ENCODE measurements at places on chromosomes 5 and 9.

DNA sequence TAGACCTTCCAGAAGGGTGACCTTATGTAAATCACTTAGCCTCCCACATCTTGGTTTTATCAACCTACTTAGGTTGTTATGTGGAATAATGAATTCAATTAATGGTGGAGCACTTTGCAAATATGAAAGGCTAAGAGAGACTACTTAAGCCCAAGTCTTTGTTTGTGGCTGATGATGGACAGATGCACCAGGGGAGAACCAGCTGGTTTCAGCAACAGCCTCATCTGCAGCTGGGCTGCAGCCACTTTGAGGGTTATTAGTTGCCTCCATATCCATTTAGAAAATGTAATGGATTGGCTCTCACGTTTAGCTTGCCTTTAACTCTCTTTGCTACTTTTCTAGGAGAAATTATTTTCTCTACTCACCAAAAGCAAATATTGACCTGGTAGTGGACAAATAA lies 146.6 kb downstream of the ESM1 start:
- DNase-seq: no peak

GRCh38 chr5:10306806-10307205 lies 896 bp downstream of the CMBL start:
- no peak for DNase-seq

DNA sequence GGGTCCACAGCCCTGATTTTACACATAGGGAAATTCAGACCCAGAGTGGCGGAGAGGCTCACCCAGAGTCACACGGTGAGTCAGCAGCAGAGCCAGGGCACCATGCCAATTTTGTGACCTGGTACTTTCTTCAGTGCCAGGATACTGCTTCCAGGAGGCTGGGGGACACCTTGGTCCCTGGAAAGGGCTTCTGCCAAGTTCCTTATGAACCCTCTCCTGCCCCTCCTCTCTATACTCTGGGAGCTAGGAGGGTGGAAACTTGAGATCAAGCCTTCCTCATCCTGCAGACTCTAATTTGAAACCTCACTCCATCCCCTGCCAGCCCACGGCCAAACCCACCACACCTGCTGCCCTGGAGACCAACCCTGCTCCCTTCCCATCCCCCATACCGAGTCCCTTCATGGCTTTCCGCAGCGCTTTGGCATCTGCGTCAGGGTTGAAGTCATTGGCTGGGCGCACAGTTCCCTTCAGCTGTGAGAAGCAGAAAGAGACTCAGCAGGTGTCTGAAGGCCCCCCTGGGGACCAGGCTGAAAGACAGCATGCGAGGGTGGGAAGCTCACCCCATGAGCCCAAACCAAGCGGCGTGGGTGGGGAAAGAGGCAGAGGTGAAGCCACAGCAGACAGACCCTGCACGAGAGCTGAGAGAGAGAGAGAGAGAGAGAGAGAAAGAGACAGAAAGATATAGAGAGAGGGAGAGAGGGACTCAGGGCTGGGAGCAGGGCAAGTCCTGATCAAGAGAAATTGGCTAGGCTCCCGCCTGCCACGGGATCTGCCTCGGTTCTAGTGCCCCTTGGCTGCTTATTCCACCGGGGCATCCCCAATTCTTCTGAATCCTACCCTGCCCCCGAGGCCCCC lies 33.5 kb downstream of the ANXA6 start:
- DNase-seq: no peak

GRCh38 chr5:122400938-122401337 lies 88.9 kb downstream of the SNCAIP start:
- DNase-seq: no peak

DNA sequence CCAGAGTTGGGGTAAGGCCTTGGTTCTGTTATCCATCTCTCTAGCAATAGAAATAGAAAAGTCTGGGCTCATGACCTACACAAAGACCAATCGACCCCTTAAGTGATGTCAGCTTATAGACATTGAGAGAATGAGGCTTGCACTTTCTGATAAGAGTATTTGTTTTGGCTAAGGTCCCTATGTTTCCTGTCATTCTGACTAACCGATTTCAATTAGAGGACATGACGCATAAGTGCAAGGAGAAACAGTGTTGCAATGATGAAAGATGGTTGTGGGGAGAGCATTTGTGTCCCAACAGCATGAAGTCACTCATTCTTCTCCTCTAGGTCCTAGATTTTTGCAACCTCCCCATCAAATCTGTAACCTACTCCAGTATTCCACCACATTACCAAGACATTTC lies 255.1 kb downstream of the MAT2B start:
- no peak for DNase-seq

- no peak for DNase-seq
These were observed 29.5 kb upstream of the FOXI1 start for GRCh38 chr5:170076211-170076610.

GRCh38 chr9:115837618-115838017 lies 316.0 kb upstream of the PAPPA start:
- DNase-seq: no peak

GRCh38 chr5:141101059-141101458 lies 786 bp downstream of the PCDHB3 start:
- DNase-seq: no peak

GRCh38 chr9:128482186-128482585 lies 22.3 kb upstream of the GLE1 start:
- DNase-seq: no peak

DNA sequence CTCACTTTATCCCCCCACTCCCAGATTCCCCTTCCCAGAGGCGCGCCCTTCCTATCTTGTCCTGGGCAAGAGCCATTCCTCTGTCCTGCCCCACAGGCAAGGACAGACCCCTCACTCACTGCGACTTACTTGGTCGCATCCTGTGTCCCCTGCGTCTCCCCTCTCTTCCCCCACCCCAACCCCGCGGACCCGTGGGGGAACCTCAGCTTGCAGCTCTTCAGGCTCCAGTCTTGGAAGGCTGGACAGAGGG lies 542 bp downstream of the GGTA1 start:
- no peak for DNase-seq

GRCh38 chr5:36734422-36734821 lies 128.0 kb downstream of the SLC1A3 start:
- no peak for DNase-seq

DNA sequence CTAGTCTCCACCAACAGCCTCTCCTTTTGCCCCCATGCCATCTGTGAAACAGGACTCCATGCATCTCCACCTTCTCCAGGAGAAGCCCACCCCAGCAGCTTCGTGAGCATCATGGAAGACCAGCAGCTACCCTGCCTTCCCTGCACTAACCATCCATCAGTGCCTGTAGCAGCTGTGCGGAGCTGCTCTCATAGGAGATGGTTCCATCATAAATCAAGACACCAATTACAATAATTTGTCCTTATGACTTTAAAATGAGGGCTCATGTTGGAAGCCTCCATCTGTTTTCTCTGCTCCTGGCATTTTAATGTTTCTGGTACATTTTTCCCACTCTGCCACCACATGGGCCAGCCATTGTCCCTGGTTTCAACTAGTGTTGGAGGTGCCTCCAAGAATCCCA lies 69.9 kb downstream of the FGF1 start:
- DNase-seq: no peak

DNA sequence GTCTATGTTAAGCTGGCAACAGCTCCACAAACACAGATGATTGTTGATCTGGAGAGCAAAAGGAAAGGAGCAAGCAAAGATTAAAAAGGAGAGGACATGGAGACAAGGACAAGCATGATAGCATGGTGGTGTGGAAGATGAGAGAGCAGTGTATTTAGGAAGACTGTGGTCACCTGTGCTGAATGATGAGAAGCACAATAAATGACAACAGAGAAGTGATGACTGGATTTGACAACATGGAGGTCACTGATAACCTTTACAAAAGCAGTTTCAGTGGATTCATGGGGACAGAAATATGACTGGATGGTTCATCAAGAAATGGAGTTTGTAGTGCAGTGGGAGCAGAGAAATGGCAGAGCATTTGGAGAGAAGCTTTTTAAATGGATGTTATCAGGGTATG lies 20.2 kb downstream of the TTC33 start:
- no peak for DNase-seq

GRCh38 chr5:1178529-1179382 lies 22.6 kb upstream of the SLC6A19 start:
- no peak for DNase-seq

GRCh38 chr5:150642991-150643710 lies 2.7 kb downstream of the SYNPO start:
- DNase-seq: no peak

GRCh38 chr5:31218978-31219377 lies 25.5 kb downstream of the CDH6 start:
- no peak for DNase-seq

GRCh38 chr9:131734165-131734610 lies 5.7 kb downstream of the RAPGEF1 start:
- DNase-seq: no peak

GRCh38 chr5:57452885-57453284 lies 29.7 kb downstream of the ACTBL2 start:
- no peak for DNase-seq

GRCh38 chr9:121966706-121967105 lies 126.4 kb downstream of the TTLL11 start:
- no peak for DNase-seq

DNA sequence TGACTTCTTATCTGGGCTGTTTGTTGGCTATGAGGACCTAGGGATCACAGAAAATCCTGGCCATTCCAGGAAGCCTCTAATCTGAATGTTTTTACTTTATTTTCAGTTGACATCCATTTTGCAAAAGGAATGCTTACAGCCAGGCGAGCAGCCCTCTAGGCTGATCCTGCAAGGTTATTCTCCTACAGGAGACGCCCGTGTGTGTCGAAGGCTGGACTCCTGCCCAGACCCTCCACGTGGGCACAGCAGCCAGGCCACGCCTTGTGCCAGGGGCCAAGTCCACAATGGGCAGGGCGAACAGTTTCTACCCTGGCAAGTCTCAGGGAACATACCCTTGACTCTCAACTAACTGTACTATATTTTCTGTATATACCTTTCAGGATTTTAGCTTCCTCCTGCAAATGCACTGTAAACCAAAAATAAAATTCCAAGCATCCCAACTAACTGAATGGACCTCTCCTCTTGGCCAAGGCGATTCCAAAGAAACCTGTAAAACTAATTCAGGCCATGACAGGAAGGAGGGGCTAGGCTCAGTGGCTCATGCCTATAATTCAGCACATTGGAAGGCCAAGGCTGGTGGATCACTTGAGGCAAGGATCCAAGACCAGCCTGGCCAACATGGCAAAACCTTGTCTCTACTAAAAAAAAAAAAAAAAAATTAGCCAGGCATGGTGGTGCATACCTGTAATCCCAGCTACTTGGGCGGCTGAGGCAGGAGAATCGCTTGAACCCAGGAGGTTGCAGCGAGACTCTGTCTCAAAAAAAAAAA lies 5.7 kb downstream of the CMBL start:
- no peak for DNase-seq

- DNase-seq: no peak
These were observed 36.1 kb upstream of the STARD4 start for GRCh38 chr5:111548348-111548950.

- no peak for DNase-seq
These were observed 50.3 kb downstream of the MAMDC2 start for GRCh38 chr9:70093944-70094343.

DNA sequence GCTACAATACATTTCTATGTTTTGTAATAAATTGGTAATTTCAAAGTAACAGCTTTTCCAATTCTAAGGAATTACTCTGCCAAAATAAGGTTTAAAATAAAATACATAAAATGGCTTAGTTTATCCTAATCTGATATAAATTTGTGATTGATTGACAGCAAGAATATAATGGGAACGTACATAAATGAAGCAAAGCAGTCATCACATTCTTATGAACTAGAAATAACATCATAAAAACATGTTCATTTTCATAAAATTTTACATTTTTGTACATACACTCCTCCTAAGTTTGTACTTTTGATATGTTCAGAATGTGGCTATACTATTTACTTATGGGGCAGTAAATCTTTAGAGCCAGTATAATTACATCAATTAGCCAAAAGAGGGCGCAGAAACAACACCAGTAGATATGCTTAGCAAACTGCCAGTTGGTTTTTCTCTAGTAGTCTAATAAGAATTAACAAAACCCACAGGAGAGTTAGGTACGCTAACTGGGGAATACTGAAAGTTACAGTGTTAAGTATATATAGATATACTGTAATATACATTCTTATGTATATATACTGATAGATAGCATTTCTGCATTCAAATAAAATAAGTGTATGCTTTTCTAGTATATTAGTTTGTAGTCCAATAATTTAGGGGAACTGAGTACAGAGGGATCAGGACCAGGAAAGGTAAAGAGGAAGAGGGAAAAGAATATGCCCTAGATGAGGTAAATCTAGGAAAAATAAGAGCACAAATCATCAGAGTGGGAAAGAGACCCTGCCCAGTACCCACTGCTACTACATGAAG lies 76.8 kb downstream of the ZDHHC21 start:
- no peak for DNase-seq

- DNase-seq: no peak
These were observed 22.2 kb upstream of the MYOT start for GRCh38 chr5:137845472-137845871.

DNA sequence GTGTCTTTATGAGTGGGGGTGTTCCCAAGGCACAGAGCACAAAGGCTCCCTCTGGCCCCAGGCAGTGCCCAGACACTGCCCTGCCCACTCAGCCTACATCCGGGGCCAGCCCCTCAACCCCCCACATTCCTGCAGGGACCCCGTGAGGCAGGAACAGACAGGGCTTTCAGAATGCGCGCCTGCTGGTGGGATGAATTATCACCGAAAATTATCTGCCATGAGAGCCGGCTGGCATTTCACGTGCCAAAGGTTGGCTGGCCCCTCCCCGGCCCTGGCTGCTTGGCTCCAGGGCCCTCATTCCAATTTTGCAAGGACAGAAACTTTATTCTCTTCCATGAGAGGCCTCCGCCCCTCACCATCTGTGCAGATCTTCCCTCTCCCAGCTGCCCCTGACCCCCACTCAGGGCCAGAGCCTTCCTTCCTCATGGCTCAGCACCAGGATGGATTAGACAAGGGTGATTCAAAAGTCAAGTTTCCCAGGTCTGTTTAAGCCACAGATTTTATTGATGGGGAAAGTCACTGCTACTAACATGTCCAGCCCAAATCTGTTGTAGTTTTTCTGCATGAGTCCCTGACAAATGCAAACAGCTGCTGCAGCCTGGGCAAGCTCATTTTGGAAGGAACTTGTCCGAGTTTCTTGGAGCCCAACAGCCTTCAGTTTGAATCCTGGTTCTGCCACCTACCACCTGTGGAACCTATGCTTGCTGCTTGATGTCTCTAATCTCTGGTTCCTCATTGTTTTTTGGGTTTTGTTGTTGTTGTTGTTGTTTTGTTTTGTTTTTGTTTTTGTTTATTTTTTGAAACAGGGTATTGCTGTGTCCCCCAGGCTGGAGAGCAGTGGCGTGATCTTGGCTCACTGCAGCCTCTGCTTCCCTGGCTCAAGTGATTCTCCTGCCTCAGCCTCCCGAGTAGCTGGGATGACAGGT lies 32.3 kb upstream of the WDR38 start:
- DNase-seq: no peak

- no peak for DNase-seq
These were observed 9.7 kb upstream of the ERBIN start for GRCh38 chr5:65916636-65917035.

GRCh38 chr9:13983607-13984006 lies 330.3 kb downstream of the NFIB start:
- DNase-seq: no peak

GRCh38 chr9:131274674-131275331 lies 1.5 kb downstream of the FAM78A start:
- DNase-seq: no peak

Measured in cortex of kidney (tissue), 1 donor.